ENCODE measurements at places on chromosomes 11 and 22.

- DNase-seq: no peak
Observed at GRCh38 chr11:127028648-127029047, 28.1 kb upstream of the KIRREL3 start.

GRCh38 chr22:32354360-32355351, 3.0 kb upstream of the RFPL3 start:
- DNase-seq: no peak

DNA sequence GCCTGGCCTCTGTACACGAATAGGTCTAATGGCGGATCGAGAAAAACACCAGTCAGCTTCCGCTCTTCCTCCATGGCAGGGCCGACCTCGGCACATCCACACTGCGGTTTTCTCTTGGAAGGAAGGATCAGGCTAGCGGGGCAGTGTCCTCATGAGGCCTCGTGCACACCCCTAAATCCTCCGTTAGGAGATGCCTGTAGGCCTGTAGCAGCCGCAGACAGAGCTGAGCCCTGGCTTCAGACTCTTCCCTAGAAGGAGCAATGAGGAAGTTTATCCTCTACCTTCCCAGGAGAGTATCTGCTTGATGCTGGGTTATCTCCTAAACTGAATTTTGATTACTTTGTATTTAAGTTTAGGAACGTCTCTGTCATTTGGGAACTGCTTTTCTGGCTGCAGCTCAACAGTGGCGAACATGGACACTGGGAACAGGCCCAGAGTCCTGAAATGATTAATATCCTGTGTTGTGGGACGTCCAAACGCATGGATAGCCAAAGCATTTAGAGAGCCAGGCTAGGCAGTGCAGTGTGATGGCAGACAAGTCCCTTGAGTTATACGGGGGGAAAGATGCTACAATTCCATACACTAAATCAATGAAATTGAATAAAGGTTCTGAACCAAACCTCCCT, 16.5 kb upstream of the BMAL1 start:
- DNase-seq: no peak

DNA sequence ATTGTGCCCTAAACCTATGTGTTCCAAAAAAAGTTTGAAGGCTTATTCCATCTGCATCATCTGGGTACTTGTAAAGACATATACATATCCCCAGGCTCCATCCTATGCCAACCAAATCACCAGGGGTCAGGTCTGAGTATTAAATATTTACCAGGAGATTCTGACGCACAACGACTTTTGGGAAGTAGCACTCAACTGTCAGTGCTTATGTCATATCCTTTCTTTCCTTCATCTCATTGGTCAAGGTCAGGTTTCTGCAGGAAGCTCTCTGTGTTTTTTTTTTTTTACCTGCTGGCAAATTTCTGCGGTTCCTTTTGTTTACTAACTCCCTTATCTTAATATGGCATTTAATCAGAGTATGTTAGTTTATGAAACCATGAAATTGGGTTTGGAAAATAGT, 22.5 kb upstream of the CYP2R1 start:
- DNase-seq: no peak

DNA sequence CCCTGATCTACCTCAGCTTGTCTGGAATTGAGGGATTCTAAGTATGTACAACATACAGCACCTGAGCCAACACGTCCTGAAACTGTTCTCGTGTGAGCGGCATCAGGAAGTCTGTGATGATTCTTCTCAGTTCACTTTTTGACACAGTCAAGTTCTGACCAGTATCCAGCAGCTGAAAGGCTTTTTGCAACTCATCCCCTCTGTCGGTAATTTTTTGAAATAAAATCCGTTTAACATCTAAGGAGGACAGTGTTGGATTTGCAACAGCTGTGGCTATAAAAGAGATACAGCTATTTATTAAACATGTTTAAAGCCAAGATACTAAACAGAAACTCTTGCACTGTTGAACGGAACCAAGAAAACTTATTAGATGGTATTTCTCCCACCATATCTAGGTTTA, 39.3 kb downstream of the EFCAB6 start:
- no peak for DNase-seq

Data from Caco-2 (cell line).